ENCODE measurements at places on chromosomes 6 and 20. TPM values are rescaled to one million over a fixed set of nuclear protein-coding genes. Genes with fewer than 3 reads are reported as not detected.

MAFB gene
- total RNA-seq = 0.64 TPM

SLC4A11 gene
- total RNA-seq = 0.36 TPM

ZNF512B gene
- total RNA-seq = 13.8 TPM

SGK2 gene
- total RNA-seq = 1.7 TPM

C6orf58 gene
- not detected for total RNA-seq

DNA sequence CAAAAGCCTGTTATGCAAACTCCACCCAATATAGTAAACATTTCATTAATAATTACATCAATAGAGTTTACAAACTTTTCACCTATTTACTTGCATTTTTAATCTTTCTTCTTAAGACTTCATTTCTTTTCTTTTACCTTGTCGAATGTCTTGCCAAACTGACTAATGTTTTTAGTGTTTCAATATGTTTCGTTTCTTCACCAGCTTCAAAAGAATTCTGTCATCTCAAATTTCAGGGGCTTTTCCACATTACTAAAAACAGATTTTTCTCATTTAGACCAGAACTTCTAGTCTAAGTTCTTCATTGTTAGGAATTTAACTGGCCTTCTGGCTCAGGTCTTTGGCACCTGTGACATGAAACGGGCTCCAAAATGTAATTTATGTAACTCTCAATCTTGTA lies 196.5 kb downstream of the ARHGAP18 start:
- no peak overlapping the region for H3K4me3 ChIP-seq
- DNase-seq = no peak
- H3K36me3 ChIP-seq = no peaks in the 10 kb centered on the region
- peaks cover 6% of the 10 kb centered on the region for H3K4me1 ChIP-seq

PLEKHG1 gene
- 0.29 TPM for total RNA-seq

GRCh38 chr6:75101896-75102295 lies 104.0 kb downstream of the COL12A1 start:
- no peak overlapping the region for H3K27ac ChIP-seq
- H3K4me1 ChIP-seq = no peaks in the 10 kb centered on the region
- H3K36me3 ChIP-seq = no peaks in the 10 kb centered on the region

DNA sequence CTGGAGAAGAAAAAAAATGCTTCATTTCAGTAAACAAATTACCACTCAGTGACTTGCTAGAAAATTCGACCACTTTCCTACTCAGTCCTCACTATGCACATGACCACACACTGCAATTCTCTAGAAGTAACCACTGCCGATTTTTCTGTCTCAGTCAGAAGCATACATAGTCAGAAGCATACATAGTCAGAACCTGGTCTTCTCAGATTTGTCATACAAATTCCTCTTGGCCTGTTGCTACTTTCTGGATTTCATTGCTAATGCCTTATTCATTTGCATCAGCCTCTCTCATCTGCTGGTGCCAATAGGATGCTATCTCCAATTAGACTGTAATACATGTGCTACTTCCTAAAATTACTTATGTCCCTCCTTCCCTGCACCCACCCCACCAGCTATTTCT lies 10.2 kb upstream of the KIF16B start:
- H3K36me3 ChIP-seq = no peaks in the 10 kb centered on the region
- DNase-seq = no peak
- no peak overlapping the region for H3K27ac ChIP-seq

- no peak overlapping the region for H3K4me3 ChIP-seq
- H3K36me3 ChIP-seq = no peaks in the 10 kb centered on the region
- no peaks in the 10 kb centered on the region for H3K4me1 ChIP-seq
- DNase-seq = no peak
Measured at GRCh38 chr6:159461998-159462397, 231.0 kb downstream of the SOD2 start.

GLP1R gene
- not detected for total RNA-seq

GRCh38 chr20:41776421-41776820 lies 158.2 kb upstream of the CHD6 start:
- no peak overlapping the region for H3K27ac ChIP-seq
- H3K36me3 ChIP-seq = no peaks in the 10 kb centered on the region
- H3K4me3 ChIP-seq = no peak overlapping the region
- no peaks in the 10 kb centered on the region for H3K4me1 ChIP-seq
- no peak for DNase-seq

GRCh38 chr6:46816626-46817025 lies 23.4 kb downstream of the MEP1A start:
- H3K36me3 ChIP-seq = no peaks in the 10 kb centered on the region
- H3K4me3 ChIP-seq = no peak overlapping the region
- DNase-seq = no peak
- no peaks in the 10 kb centered on the region for H3K4me1 ChIP-seq
- H3K27ac ChIP-seq = no peak overlapping the region

DNA sequence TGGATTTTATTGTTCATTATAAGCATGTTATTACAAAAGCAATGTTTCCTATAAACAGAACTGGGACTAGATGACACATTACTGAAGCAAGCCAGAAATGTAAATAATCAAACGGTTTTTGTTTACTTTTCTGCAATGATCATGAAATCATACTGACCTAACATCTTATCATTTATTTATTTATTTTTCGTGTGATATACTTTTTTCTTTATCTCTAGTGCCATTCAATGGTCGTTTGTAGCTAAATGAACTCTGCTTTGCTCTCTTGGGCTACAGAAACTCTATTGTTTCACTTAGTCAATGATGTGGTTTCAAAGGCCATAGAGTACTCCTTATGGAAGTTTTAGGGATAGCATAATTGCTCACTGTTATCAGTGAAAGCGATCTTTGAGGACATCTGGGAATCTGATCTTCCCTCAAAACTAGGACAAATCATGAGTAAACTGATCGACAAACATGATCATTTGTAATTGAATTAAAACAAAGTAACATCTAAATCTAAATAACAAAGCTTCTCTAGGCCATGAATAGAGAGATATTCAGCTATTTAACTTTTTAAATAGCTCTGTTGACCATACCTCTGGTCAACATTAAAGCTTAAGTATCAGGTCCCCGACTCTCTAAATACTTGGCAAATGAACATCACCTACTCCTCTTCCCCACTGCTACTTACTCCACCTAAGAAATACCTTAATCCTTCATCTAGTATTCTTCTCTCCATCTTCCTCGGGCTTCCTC lies 933.4 kb downstream of the TFAP2A start:
- H3K27ac ChIP-seq = no peak overlapping the region
- no peaks in the 10 kb centered on the region for H3K36me3 ChIP-seq
- no peaks in the 10 kb centered on the region for H3K4me1 ChIP-seq

SMOC2 gene
- total RNA-seq = not detected

DNA sequence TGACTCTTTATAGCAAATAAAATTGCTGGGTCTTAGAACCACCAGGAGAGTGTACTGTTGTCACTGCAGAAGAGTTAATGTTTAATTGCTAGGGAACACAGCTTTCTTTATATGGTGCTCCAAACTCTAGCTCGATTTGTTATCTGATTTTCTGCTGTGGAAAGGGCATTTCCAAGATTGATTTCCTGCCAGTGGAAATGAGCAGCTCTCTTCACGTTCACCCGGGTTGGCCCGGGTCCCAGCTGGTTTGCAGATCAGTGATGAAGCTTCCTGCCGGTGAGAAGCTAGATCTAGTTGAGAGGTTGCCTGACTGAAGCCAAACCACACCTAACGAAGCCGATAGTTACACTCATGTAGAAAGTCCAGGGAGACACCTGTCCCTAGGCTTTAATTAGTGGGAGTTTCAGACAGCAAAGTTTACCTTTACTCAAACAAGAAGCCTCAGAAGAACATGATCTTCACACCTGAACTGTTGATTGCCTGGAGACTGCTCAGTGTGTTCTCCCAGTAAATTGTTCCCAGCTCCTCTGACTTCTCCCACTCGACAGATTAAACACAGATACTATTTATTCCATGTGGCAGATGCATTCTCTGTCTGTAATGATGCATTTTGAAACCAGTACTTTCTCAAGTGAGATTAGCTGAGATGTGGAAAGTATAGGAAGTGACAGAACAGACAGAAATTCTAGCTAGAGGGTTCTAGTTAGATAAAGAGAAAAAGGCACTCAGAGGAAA lies 27.8 kb downstream of the PAQR8 start:
- no peak for DNase-seq
- no peaks in the 10 kb centered on the region for H3K27me3 ChIP-seq
- H3K4me3 ChIP-seq = peak overlapping the region; percentile 63
- H3K4me1 ChIP-seq = peaks cover 53% of the 10 kb centered on the region

DNA sequence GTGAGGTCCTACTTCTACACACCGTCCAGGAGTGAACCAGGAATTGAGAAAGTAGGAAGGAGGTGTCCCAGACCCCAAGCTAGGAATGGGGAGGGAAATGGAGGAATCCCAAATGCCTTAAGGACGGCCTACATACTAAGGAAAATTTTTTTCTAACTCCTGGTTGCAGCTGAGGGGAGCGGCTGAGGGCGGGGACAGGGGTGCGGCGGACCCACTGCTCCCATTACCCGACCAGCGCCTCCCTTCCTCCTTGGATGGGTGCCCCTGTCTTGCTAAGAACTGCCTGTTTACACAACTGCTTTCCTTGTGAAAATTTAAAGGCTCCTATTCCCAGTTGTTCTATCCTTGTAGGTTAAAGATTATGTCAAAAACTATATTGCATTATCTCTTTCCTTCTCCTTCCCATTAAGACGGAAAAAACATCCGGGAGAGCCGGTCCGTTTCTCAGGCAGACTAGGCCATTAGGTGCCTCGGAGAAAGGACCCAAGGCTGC lies 699 bp upstream of the HSPA1B start:
- H3K4me3 ChIP-seq = peak overlapping the region; percentile 88
- peaks cover 37% of the 10 kb centered on the region for H3K4me1 ChIP-seq

- no peaks in the 10 kb centered on the region for H3K36me3 ChIP-seq
- peaks cover 32% of the 10 kb centered on the region for H3K4me1 ChIP-seq
- peak overlapping the region; percentile 5 for H3K27ac ChIP-seq
- peaks cover 23% of the 10 kb centered on the region for H3K27me3 ChIP-seq
Measured at GRCh38 chr6:170226647-170227046, 64.2 kb downstream of the DLL1 start.

EPPIN gene
- total RNA-seq = not detected

FAXC gene
- total RNA-seq = not detected

GPR6 gene
- not detected for total RNA-seq

DNA sequence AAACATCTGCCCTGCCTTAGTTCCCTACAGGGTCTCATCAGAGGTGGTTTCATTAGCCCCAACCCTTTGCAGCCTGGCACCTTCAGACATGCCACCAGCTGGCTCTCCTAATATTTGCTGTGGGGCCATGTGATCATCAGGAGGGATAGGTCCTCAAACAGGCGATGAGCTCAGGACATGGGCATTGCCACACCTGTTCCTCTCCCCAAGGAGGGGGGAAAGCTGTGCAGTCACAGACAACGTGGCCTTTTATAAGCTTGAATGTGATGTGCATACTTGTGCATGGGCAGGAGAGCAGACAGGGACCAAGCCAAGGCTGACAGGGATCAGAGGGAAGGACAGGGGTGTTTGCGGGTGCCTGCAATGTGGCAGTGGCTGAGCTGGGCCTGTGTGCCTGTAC lies 78.8 kb upstream of the ZNFX1 start:
- peaks cover 16% of the 10 kb centered on the region for H3K27me3 ChIP-seq
- no peaks in the 10 kb centered on the region for H3K36me3 ChIP-seq
- DNase-seq = no peak
- no peaks in the 10 kb centered on the region for H3K4me1 ChIP-seq
- no peak overlapping the region for H3K27ac ChIP-seq

DNA sequence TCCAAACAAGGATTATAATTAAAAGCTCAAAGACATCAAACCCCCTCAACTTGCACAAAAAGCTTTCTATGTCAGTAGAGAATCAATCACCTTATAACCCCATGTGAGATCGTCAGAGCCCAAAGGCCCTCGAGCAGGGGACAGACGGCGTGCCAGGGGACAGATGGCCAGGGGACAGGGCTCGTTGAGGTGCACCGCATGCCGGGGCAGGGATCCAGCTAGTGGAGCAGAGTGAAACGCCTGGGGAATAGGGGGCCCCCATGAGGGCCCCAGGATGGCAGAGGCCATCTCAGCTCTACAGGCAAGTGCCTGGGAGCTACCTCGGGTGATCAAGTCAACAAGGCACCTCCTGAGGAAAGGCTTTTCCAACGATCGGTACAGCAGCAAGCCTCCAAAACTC lies 28.6 kb downstream of the DIDO1 start:
- H3K4me1 ChIP-seq = peaks cover 20% of the 10 kb centered on the region
- H3K27ac ChIP-seq = no peak overlapping the region
- H3K4me3 ChIP-seq = no peak overlapping the region

GRCh38 chr20:1992359-1993110 lies 1.3 kb downstream of the PDYN start:
- H3K4me1 ChIP-seq = no peaks in the 10 kb centered on the region
- no peak for DNase-seq
- H3K27me3 ChIP-seq = peaks cover 35% of the 10 kb centered on the region
- H3K4me3 ChIP-seq = no peak overlapping the region

DNA sequence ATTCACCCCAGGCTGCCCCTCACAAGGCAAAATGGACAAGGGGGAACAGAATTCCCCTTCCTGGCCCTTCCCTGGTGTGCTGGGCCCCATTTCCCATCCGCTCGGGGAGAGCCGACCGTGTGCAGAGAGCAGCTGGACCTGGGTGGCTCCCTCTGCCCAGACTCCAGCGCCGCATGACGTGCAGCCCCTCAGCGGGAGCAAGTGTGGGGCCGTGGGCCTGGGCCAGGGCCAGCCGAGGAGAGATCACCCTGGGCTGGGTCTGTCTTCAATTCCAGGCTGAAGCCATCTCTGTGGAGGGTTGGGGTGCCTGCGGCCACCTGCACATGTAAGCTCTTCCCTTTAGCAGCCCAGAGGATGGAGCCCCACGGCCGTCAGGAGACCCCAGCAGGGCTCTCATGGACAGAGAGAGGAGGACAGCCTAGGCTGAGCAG lies 241.8 kb downstream of the TTLL2 start:
- no peaks in the 10 kb centered on the region for H3K36me3 ChIP-seq
- H3K4me3 ChIP-seq = no peak overlapping the region
- H3K4me1 ChIP-seq = peaks cover 3% of the 10 kb centered on the region
- H3K27me3 ChIP-seq = peaks cover 3% of the 10 kb centered on the region

DNA sequence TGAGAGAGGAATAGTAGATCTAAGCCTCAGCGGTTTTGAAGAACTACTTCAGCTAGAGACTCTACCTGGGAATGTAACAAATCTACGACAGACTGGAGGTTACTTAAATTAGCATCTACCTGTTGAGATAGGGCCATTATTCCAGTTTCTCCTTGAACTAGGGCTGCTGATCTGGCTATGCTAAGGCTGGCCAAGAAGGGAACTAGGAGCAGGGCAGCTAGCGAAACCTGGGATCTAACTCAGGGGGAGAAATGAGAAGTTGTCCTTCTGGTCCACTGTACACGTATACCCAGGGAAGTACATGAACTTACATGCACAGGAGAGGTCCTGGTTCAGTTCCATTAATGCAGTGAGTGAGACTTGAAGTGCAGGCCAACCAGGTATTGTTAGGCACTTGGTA lies 156.7 kb downstream of the TRIM27 start:
- H3K4me3 ChIP-seq = no peak overlapping the region
- H3K27me3 ChIP-seq = peaks cover 89% of the 10 kb centered on the region
- no peak overlapping the region for H3K27ac ChIP-seq
- no peak for DNase-seq
- H3K4me1 ChIP-seq = no peaks in the 10 kb centered on the region

- no peaks in the 10 kb centered on the region for H3K27me3 ChIP-seq
- no peaks in the 10 kb centered on the region for H3K4me1 ChIP-seq
- H3K4me3 ChIP-seq = no peak overlapping the region
- H3K27ac ChIP-seq = no peak overlapping the region
Measured at GRCh38 chr6:168996356-168996625, 257.4 kb downstream of the THBS2 start.

- no peak within 1 kb of the TSS for H3K4me3 ChIP-seq
- H3K27me3 ChIP-seq = peaks cover 66% of the 10 kb centered on the region
- no peak within 1 kb of the TSS for H3K27ac ChIP-seq
- no peak for DNase-seq
Measured at GRCh38 chr6:152697634-152698033, at the start of gene MYCT1. Gene MYCT1 (plus strand): TSS chr6:152697897. CDS start chr6:152697903, 6 bp downstream.

SEL1L2 gene
- not detected for total RNA-seq
